Thymus (tissue), 14 donors: ENCODE measurements at places on chromosomes 3 and 15.
A peak's percentile ranks its signal among the peaks of the same experiment; 100 is the strongest.

DNA sequence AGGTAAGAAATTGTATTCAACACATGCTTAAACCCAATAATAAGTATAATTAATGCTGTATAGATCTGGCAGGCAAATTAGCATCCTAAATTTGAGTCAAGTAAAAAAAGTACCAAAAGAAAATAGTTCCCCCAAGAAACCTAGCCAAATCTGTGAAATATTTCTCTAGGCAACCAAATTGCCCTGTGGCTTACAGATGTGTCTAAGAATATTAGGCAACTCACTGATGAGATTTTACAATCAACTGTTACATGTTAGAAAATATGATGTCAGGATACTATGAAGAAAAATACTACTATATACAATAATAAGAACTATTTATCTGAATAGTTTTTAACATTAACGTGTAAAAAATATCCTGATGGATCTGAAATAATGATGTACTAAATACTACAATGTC is 397.1 kb downstream of the TIGIT start:
- no peak for DNase-seq

DNA sequence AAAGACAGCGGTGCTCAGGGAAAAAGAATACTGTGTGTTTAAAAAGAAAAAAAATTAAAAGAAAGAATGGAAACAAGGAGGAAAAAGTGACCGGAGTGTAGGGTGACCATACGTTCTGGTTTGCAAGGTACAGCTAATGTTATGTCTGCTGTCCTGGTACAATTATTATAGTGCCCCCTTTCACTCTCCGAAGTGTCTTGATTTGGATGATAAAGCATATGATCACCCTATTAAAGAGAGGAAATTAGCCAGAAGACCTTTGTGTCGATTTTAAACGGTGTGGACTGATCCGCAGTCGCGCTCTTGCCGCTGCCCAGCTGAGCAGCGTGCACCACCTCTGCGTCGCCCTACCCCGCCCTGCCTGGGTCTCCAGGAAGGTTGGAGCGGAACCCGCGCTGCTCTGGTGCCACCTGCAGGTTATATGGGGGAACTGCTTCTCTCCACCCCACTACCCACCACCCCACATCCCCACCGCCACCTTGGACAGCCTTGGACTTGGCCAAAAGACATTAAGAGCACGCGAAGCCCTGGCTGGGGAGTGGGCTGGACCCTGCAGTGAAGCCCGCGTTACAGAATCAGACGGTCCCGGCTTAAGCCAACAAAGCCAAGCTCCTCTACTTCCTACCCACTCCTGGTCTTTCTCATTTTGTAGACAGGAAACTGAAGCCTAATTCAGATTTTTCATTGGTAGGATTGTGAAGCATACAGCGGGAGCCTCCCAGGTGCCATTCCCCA is 41.2 kb upstream of the UBE2Q2 start:
- DNase-seq, result peak; percentile 42

DNA sequence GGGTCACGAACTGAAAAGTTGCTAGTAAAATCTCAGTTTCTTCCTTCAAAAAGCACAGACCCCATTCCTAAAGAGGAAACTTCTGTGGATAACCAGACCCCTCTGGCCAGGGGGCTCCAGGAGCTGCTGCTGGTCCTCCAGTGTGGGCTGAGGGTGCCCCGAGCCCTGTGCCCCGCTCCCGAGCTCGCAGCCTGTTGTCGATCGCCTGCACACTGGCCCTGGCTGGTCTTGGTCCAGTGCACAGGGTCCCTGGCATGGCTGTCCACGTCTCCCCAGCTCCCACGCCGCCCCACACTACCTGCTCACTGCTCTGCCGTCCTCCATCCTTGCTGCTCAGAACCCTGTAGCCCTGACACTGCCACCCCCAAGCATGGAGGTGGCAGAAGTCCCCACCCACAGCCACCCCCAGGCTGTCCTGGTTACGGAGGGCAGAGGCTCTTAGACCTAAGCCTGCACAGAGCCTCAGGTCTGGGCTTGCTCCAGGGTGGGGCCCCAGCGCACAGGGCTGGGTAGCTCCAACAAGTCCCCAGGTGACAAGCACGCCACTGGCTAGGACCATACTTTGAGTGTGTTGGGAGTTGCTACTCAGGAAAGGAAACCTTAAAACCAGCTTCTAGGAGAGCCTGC is 87.0 kb downstream of the PLXNA1 start:
- DNase-seq, result no peak

DNA sequence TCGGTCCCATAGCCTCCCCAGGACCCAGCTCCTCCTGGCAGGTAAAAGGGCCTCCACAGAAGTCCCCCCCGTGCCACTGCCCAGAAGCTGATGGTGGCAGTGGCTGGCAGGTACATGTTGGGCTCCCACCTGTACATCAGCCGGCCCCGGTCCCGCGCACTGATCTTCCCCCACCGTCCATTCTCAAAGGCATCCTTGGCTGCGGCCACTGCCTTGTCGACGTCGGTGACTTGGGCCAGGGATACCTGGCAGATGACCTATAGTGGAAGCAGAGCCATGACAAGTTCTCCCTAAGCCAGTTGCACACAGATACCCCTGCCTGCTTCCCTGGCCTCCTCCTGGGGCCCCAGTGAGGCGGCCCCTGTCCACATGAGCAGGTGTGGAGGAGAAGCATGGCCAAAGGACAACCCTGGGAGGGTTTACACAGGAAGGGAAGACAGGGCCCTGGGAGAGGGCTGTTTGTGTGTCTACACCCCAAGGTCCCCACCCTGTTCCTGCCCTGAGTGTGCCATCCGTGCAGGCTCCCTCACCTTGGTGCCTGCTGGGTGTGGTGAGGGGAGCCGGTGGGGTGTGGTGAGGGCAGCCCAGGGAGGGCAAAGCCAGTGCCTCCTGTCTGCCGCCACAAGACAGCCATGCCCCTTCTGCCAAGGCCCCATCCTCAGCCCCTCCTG is 44.8 kb downstream of the ALDH1L1 start:
- no peak for DNase-seq

DNA sequence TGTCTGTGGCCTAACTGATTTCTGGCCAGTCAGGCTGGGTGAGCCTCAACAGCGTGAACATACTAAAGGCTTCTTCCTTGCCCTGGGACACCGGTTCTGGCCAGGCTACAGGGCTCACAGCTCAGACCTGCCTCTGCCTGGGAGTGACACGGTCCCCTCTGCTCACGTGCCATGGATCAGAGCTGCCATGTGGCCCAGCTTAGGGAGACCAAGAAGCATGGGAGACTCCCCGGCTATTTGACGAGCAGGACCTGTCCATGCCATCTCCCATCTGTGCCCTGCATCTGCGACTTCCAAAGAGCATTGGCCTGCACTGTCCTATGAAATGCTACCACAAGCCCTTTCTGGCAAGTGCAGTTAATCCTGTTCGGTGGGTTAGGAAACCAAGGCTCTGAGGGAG is 57.4 kb downstream of the APBA2 start:
- no peak for DNase-seq

DNA sequence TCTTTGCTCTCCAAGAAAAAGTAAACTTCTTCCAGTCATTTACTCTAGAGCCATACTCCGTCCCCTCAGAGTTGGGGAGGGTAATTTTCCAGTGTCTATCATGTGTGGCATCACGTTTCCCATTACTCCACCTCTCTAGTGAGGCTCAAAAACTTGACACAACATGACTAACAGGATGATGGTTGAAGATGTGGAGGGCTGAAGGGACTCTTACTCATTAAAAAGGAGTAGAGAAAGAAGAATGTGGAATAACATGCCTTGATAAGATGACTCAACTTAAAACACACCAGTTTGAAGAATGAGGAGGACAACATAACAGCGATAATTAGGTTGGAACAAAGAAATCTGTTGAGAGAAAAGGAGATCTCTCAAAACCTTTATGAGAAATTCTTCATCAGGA is 894.3 kb downstream of the OTOL1 start:
- DNase-seq, result no peak

DNA sequence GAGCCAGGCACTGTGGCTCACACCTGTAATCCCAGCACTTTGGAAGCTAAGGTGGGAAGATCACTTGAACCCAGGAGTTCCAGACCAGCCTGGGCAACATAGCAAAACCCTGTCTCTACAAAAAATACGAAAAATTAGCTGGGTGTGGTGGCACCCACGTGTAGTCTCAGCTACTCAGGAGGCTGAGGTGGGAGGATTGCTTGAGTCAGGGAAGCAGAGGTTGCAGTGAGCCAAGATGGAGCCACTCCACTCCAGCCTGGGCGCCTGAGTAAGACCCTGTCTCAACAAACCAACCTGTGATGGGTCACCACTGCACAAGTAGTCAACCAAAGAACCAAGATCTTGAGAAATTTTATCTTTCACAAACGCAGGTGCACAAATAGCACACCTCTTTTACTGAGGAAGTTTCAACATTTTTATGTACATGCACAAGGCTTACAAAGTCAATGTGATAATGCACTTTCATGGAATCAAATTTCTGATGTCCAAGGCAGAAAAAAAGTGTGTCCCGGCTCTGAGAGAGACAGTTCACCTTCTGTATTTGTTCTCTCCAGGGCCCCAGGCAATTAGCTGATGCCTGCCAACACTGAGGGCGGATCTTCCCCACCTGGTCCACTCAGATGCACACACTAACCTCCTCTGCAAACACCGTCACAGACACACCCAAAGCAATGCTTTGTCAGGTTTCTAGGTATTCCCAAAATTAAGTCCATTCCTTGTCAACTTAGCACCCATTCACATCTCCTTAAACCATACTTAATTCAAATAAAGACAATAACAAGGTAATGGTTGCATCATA is 12.4 kb downstream of the ACAA1 start:
- no peak for DNase-seq

GRCh38 chr3:79953591-79954101 is 185.8 kb upstream of the ROBO1 start:
- no peak for DNase-seq

DNA sequence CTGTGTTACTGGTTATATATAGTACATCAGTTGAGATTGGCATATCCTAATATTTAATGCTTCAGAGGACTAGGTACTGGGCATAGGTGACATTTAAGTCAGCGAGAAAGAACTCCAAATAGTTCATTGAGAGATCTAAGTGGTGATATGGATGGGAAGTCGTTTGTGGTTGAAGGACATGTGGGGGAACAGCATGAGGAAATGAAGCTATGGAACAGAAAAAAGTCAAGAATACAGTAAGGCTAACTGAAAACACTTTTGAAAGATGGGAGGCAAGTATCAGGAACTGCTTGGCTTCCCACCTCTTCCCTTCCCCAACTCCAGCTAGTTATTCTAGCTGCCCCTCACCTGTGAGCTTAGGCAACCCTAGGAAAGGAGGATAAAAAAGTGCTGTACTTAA is 3.7 kb upstream of the MYO5A start:
- no peak for DNase-seq

GRCh38 chr15:69648775-69649735 is 196.4 kb downstream of the RPLP1 start:
- DNase-seq, result no peak

DNA sequence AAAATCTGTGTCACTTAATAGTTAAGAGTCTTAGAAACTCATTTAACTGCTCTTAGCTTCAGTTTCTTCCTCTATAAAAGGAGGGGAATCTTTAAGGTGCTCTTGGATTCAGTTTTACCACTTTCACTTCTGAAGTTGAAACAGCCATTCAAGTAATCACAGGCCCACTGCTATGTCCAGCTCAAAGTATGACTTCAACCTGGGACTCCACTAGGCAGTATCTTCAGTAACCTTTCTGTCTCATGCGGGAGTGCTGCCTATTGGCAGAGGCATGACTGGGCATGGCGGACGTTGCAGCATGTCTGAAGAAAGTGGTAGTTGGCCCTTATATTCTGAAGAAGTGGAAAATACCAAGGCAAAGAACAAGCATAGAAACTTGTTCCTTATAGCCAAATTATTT is 92.3 kb downstream of the DHX30 start:
- DNase-seq, result no peak

DNA sequence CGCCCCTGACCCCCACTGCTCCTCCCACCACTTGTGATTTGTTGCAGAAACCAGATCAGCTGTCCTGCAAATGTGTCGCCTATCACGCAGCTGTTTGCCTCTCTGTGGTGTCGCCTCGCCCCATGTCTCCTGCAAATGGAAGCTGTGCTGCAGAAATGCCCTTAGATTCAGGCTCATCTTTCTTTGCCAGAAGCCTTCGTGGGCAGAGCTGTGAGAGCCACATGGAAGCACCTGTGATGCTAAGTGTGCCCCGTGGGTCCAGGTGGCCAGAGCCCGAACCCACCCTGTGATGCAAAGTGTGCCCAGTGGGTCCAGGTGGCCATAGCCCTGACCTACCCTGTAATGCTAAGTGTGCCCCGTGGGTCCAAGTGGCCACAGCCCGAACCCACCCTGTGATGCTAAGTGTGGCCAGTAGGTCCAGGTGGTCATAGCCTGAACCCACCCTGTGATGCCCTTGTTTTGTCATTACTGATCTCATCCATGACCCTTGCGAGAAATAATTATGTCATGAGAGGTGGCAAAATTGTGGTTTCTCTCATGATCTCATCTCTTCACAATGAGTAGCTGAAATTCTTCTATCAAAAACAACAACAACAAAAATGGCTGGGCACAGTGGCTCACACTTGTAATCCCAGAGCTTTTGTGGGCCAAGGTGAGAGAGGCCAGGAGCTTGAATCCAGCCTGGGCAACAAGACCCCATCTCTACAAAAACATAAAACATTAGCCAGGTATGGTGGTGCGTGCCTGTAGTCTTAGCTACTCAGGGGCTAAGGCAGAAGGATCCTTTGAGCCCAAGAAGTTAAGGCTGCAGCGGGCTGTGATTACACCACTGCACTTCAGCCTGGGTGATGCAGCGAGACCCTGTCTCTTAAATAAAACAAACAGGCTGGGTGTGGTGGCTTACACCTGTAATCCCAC is 187.4 kb downstream of the GOLGA6L6 start:
- DNase-seq, result no peak

DNA sequence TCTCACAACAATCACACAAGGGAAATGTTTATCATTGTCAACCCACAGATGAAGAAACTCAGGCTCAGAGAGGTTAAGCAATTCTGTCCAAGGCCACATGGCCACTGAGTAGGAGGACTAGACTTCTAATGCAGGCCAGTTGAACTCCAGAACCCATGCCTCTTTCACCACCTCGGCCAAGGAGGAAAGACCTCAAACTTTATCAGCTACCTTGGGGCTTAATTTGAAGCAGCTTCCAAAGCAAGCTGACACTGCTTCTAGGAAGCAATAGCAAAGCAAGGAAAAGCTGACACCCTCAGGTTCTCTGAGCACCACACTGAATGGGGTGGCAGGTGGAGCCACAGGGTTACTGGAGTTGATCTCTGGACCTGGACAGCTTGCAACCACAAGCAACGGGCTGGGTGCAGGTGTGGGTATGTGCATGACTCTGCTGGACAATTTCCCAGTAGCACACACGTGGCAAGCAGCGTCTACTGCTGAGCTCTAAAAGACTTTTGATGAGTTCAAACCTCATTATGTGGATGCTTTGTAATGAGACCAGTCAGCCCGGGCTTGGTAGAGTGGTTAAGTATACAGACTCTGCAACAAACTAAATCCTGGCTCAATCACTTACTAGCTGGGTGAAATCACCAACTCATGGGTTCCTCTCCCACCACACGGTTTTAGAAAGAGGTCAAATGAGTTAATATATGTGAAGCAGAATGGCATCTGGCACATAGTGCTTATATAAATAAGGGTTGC is 23.1 kb downstream of the CCNL1 start:
- DNase-seq, result no peak

GRCh38 chr3:146970236-146970635 is 365.1 kb upstream of the PLSCR5 start:
- DNase-seq, result no peak

GRCh38 chr15:98658831-98659699 is 10.7 kb downstream of the IGF1R start:
- no peak for DNase-seq

GRCh38 chr15:96553931-96554330 is 223.4 kb downstream of the NR2F2 start:
- no peak for DNase-seq
